Effector memory CD8-positive, alpha-beta T cell (primary cell): ENCODE measurements at places on chromosomes 13 and 19.

DNA sequence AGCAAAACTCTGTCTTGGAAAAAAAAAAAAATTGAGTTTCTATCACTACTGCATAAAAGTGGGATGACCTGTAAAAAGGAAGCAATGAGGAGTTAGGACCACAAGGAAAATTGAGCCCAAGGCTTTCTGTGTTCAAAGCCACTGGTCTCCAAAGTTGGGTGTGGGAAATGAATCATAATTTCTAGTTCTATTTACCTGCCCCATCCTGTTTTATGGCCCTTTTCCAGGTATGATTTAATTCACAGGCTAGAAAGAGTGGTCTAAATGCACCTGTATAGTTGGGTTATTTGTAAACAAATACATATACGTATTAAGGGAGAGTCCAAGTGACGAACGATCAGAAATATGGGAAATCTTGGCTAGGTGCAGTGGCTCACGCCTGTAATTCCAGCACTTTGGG lies 5.9 kb upstream of the DCAF15 start:
- DNase-seq = no peak

- DNase-seq = no peak
These were observed 15.3 kb downstream of the ZBTB7A start for GRCh38 chr19:4051175-4052101.

- DNase-seq = no peak
These were observed 28.7 kb downstream of the MAU2 start for GRCh38 chr19:19349365-19349764.

- DNase-seq = no peak
These were observed 39.5 kb downstream of the NOTCH3 start for GRCh38 chr19:15161028-15161984.

- DNase-seq = peak; percentile 69
These were observed 33.1 kb downstream of the PPP1R37 start for GRCh38 chr19:45125975-45126493.

DNA sequence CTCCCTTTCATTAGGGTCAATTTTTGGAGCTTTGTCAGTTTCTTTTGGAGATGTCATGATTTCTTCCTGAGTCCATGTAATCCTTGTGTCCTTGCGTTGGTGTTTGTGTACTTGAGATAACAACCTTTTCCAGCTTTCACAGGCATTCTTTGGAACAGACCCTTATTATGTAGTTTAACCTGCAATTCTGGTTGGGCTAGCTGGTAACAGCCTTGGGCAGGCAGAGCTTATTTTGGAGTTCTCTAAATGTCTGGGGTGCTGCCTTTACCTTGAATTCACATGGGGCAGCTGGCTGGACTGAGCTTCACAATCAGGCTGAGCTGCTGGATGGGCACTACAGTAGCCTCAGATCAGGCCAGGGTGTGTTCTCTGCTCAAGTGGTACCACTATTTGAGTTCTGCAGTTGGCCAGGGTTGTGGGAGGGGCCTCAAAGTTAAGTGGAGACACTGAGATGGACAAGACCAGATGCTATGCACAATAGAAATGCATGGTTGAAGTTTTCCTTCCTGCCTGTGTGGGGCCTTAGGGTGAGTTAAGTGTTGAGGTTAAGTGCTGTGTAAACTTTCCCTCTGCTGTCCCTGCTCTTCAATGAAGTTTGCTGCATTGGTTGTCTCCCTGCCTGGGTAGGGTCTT lies 277.3 kb downstream of the ATP8A2 start:
- DNase-seq = no peak

DNA sequence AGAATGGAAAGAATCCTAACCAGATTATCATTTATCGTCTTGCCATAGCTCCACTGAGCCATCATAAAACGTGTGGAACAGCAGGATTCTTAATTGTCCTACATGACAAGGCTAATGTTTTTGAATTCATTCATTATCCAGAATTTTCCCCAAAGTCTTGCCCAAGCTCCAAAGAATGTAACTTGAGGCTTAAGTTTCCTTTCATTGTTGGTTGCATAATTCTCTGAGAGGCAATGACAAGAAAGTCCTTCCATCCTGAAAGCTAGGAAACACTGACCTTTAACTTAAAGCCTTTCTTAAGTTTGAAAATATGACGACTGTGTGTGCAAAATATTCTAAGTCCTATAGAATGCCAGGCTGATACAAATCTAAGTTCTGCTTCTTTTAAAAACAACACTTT lies 546.1 kb downstream of the SUCLA2 start:
- DNase-seq = no peak

GRCh38 chr19:48325265-48325910 lies at the start of gene EMP3:
Gene EMP3 (plus strand): TSS chr19:48325552. CDS start chr19:48326845, 1,293 bp downstream.
- DNase-seq = peak; percentile 74

GRCh38 chr13:33403807-33404362 lies 118.3 kb upstream of the STARD13 start:
- no peak for DNase-seq

GRCh38 chr13:35984287-35984686 lies 146.9 kb downstream of the DCLK1 start:
- no peak for DNase-seq

- DNase-seq = no peak
These were observed at the start of gene PVR for GRCh38 chr19:44643605-44644401. Gene PVR (plus strand): TSS chr19:44643910. CDS start chr19:44644097, 187 bp downstream.

DNA sequence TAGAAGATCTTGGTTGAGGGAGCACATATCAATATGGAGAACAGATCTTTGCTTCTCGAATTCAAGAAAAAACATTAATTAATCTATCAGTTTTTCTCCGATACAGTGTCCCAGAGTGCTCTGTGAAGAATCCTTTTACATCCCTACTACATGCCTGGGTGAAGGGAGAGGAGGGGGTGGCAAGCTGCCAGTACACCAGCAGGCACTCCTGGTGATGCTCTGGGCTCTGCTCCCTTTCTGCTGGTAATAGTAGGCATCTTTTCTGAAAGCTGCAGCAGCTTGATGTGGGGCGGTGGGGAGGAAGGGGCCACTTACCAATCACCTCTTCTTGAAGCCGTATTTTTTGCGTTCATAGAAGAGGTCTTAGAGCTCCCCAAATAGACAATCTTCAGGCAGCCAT lies 30.7 kb downstream of the PBX4 start:
- DNase-seq = no peak

- no peak for DNase-seq
These were observed 152.4 kb downstream of the DCLK1 start for GRCh38 chr13:35978607-35979316.

DNA sequence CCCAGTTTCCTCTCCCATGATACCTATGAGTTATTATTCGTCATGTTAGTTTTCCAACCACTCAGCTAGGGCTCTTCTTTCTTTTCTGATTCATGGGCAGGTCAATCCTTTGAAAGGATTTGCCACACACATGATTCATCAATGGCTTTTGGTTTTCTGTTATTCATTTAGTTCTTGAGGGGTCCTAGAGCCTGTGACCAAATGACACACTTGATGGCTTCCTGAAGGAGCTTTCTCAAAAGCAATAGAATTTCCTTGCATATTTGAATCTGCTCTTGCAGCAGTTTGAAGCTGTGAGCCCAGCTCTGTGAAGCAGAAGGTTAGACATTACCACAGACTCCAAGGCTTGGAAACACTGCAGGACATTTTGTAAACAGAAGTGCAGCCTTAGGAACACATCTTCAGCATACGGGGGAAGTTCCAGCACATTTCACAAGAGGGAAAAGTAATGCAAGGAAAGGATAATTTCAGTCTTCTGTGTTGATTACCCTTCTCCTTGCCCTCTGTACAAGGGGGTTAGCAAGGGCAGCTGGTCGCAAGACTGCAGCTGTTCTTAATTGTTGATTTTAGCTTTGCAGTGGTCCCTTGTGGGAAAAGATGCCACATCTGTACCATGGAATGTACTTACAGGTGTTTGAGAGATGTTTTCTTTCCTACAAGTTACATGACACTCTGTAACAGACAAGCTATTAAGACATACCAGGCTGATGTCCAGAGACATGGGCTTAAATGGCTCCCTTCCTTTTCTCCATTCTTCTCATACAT lies 338.6 kb downstream of the KCNRG start:
- DNase-seq = no peak

- no peak for DNase-seq
These were observed 12.7 kb downstream of the LAIR1 start for GRCh38 chr19:54352041-54352440.

GRCh38 chr13:41668130-41668757 lies 210.9 kb downstream of the RGCC start:
- peak; percentile 22 for DNase-seq

GRCh38 chr13:91721413-91721812 lies 323.0 kb downstream of the GPC5 start:
- no peak for DNase-seq

DNA sequence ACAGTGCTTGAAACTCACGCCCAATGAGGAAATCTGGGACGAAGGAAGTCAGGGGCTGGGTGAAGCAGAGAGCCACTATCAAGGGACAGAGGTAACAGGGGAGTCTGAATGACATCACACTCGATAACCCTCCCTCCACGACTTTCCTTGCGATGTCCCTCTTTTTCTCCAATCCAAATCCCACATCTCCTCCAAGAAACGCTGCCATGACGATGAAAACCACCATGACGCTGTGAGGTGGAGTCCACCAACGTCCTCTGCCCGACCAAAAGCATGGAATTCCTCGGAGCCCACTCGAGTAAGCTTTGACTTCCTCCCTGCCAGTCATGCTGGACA lies 967 bp downstream of the REXO1 start:
- no peak for DNase-seq

GRCh38 chr13:32225481-32225931 lies 89.7 kb downstream of the ZAR1L start:
- no peak for DNase-seq

DNA sequence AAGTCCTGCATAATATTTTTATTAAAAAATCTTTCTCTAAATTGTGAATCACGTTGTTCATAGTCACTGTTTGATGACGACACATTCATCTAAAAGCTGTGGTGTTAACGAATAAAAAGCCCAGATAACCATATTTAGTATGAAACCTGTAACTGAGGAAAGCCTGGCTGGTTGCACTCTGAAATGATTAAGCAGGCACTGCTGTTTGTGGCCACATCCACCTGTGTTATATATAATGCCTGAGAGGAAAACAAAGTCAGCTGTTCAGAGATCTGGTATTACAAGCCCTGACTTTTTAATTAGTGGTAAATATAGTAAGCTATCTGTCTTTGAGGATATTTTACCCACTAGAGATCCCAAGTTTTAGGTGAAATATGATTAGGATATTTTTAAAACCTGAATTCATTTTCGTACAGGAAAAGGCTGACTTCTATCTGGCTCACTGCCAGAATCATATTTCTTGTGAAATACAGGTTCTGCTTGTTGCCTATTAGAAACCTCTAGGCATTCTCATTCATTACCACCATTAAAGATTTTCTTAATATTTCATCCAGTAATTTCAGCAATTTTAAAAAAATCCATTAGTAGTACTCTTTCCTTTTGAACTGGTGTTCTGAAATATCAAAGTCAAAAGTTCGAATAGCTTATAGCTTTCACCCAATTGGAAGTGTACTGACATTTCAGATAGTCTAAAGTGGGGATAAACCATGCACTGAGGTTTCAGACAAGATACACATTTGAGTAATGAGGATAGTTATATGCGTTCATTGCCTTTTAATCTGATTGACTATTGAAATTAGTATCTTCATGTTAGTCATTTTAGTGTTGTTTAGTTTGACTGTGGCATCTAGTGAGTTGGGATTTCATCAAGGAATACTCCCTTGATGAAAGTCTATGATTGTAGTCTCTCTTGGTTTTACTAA lies 79.7 kb downstream of the LMO7 start:
- no peak for DNase-seq

DNA sequence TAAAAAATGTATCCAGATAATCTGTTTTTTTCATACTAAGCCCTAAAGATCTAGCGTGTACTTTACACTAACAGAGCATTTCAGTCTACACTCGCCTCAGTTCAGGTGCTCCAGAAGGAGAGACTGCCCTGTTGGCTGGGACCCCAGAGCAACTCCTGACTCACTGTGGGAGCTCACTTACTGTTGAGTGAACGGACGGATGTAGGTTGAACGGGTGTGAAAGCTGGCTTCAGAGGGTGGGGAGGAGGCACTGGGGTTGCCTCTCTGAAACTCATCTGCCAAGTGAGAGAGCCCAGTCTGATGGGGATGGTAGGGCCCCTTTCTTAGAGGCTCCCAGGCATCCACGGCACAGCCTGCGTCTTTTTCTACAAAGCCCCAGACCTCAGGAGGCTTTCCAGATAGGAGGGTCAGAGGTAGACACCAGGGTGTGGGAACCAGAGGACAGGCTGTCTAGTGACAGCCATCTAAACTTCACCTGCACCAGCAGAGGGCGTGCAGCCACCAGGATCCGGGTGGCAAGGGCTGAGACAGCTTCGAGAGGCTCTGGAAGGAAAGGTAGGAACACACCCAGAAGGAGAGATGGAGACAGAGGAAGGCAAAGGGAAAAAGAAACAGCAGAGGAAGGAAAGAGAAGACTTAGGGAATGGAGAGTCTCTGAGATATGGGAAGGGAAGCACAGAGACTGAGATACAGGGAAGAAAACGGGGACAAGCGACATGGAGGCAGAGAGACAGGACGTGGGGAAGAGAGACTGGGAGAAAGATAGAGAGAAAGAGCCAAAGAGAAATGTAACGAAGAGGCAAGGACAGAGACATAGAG lies 3.7 kb downstream of the KASH5 start:
- DNase-seq = peak; percentile 71

- no peak for DNase-seq
These were observed 37.7 kb downstream of the ARHGEF7 start for GRCh38 chr13:111152844-111153243.

- DNase-seq = no peak
These were observed 3.4 kb downstream of the ZNF536 start for GRCh38 chr19:30375553-30376031.

DNA sequence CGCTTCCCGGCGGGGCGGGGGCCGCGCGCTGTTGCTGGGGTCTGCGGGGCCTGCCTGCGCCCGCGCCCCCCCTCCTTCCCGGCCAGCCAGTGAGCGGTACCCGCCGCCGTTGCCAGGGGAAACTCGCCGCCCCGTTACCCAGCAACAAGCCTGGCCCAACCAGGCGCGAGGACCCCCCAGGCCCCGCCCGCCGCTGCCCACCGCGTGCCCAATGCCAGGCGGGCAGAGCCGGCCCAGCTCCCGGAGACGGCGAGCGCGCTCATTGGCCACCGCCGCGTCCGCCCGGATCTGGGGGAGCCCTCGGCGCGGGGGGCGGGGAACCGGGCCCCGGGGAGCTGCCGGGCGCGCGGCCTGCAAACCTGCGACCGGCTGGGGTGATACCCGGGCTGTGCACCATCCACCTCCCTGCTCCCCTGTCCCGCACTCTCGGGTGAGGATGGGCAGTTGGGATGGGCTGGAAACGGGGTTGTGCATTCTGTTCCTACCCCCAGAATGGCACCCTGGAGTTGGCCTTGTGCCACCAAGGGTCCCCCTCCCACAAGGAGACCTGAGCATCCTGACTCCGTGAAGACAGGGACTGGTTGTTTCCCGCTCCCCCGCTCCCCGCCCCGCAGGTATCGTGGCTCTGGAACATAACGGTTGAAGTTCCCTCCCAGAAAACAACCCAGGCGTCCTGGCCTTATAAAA lies 8.8 kb upstream of the BBC3 start:
- peak; percentile 62 for DNase-seq

DNA sequence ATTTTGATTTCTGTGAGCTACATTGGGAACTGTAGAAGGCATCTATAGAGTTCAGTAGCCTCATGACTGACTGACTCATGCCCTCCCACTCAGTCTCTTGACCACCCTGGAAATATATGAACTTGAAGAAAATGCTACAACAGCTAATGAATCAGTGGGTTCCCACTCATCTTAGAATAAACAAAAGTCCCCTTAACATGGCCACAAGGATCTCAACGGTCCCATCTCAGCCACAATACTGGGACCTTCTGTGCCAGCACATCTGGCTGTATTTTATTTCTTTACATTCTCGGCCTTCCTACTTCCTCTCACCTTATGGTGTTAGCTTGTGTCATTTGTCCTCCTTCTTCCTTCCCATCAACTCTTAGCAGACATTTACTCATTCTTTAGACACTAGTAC lies 619.8 kb downstream of the DCT start:
- DNase-seq = no peak

GRCh38 chr19:7691497-7691896 lies 10.4 kb downstream of the FCER2 start:
- DNase-seq = peak; percentile 62
